ENCODE measurements at places on chromosomes 6 and 20.

DNA sequence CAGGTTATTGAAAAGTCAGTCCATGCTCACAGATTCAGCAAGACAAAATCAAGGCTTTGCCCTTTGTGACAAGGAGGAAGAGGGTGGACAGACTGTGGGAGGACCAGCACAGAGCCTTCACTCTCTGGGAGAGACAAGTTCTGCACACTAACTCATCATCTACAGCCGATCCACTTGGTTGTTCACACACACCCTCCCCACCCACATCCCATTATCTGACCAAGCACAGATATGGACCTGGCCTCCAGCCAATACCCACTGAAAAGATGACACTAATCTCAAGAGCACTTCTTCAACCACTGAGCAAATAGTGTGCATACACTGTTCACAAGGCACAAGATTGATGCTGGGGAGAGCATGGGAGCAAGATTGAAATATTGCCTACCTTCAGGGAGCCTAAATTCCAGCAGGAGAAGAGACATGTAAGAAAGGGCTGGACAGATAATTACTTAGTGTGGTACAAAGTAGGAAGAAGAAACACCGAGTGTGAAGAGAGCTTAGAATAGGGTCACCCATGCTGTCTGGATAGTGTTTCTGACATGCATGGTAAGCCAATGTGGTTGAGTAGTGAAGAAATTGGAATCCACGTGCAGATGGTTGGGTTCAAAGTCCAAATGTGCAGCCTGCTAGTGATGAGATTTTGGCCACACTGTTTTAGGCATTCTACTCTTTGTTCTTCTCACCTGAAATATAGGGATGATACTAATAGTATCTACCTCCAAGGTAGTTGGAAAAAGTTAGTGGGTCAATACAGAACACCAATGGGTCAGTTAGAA lies 21.7 kb upstream of the IL17A start:
- no peak for DNase-seq

- no peak for DNase-seq
These were observed 94.4 kb downstream of the NCR2 start for GRCh38 chr6:41429506-41430504.

- peak; percentile 41 for DNase-seq
These were observed 704 bp downstream of the TOP1 start for GRCh38 chr20:41029150-41029901.

DNA sequence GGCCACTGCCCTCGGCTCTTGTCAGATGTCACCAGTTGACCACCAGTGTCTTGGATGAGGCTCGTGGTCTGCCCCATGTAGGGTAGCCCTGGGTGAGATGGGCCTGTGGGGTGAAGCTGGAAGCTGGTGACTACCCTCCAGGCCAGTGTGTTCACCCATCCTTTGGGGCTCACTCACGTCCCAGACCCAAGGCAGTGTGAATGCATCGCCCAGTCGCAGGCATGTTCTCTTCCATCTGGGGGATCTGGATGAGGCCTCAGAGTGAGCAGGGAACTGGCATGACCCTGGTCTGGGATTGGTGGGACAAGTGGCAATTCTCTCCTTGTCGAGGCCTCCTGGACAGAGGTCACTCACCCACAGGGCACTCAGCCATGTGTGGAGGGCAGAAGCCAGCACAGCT lies 120.1 kb upstream of the PHACTR3 start:
- DNase-seq = no peak

DNA sequence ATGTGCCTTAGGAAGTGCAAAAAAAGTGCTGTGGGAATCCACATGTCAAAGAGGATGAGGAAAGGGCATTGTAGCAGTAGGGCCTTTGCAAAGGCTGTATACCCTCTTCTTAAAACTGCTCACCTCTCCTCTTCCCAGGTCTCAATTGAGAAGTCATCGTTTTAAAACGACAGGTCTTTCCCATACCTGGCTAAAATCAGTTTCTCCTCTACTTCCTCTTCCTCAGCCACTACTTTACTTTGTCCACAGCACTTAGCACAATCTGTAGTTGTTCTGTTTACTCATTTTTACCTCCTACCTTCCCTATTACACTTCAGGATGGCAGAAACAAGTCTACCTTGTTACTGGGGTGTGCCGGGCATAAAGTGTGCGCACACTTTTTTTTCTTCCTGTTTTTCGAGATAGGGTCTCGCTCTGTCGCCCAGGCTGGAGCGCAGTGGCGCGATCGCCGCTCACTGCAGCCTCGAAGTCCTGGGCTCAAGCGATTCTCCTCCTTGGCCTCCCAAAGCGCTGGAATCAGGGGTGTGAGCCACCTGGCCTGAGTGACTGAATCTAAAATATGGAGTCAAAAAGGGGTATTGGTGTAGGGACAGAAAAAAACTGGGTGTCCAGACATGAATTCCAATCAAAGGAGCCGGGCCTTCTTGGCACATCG lies 9.8 kb upstream of the ELOVL5 start:
- DNase-seq = no peak

DNA sequence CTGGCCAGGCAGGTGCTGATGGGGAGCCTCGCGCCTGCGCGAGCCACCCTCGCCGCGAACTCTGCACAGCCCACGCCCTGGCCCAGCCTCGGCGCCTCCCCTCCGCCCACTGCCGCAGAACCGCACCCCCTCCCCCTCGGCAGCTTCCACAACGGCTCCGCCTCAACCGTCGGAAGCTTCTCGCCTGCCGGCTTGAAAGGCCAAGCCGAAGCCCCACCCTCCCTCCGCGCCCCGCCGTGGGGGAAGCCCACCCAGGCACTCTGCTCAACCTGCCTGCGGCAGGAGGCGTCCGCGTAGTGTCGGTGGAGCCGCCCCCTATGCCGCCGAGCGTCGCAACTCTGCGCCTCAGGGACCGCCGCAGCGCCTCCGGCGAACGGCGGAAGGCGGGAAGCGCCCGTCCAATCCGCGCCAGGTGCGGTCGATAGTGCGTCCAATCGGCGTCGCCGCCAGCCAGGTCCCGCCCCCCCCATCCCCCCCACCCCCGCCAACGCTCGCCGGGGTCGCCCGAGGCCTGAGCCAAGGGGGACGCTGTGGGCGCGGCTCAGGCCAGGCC lies at the start of gene SYCP2:
Gene SYCP2 (minus strand): TSS at position 342 of the 553 bp plus-strand sequence. CDS start 11,224 bp downstream, outside the sequence.
- no peak for DNase-seq

DNA sequence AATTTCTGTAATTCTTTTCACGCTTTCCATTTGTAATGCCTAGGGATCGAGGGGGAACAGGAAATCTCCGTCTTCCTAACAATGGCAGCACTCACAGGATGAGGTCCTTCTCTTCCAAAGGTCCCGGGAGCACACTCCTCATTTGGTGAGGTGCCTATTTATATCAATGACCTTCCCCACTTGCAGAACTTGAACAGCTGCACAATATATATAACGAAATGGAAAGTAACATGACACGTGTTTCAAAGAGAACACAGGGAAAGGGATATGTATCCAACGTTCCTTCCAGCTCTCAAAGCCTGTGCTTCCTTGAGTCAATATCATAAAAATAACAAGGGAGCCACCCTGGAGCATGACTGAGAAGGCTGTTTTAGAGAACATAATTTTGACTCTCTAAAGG lies 78.6 kb upstream of the RBM24 start:
- no peak for DNase-seq

GRCh38 chr20:24736844-24737211 lies 212.2 kb upstream of the CST7 start:
- no peak for DNase-seq

GRCh38 chr6:113185299-113185698 lies 671.8 kb upstream of the MARCKS start:
- DNase-seq = no peak

DNA sequence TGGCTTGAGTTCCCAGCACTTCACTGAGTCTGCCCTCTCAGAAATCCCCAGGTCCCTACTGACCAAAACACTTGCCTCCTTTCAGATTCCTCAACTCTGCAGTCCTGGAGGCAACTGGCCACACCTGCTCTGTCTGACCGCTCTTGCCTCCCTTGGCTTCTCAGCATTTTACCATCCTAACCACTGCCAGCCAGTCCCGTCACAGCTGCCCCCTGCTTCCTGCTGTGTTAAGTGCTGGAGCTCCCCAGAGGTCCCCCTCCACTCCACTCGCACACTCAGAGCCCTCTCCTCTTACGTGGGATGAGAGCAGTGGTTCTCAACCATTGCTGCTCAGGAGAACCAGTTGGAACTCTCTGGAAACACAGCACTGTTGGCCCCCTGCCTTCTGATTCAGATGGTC lies 20.5 kb downstream of the ADAT2 start:
- DNase-seq = no peak

DNA sequence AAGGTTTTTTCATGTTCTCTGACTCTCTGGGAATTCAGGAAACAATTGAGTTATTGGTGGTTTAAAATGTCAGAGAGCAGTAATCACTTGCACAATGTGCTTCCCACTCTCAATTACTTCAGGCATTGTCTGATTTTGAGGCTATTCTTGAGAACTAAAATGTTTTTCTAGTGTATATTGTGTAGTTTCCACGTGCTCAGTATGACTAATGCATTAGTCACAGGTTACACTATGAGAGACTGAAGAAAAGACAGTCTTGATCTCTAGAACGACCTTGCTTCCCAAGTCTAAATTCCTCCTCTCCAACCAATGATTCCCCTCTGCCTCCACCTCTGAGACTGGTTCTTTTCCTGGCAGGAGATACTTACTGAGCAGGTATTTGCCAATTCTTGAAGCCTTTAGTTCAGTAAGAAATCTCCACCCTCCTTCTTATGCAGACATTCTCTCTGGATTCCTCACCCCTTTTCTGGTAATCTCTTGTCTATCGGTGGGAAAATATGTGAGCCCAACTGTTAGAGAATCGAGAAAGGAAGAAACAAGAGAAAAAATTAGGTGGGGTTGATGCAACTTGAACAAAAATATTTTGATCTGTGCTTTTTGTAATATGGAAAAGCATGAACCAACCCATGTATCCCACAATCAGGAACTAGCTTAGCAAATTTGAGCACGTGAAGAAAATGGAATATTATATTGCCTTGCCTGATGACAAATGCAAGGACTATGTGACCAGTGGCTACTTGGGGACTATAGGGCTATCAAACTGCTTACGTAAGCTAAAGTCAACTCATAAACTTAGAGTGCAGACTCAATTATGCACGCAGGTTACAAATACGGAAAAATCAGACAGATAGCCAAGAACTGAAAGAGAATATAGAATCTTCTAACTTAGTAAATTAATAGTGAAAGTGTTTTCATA lies 61.1 kb upstream of the SLC22A16 start:
- no peak for DNase-seq

GRCh38 chr6:43078691-43079090 lies 2.6 kb downstream of the PTK7 start:
- no peak for DNase-seq

GRCh38 chr6:151832710-151833109 lies 25.2 kb downstream of the ESR1 start:
- DNase-seq = no peak

- no peak for DNase-seq
These were observed 110.6 kb downstream of the UBE3D start for GRCh38 chr6:82954937-82955577.

- no peak for DNase-seq
These were observed 610 bp downstream of the PSORS1C1 start for GRCh38 chr6:31114970-31115849.

DNA sequence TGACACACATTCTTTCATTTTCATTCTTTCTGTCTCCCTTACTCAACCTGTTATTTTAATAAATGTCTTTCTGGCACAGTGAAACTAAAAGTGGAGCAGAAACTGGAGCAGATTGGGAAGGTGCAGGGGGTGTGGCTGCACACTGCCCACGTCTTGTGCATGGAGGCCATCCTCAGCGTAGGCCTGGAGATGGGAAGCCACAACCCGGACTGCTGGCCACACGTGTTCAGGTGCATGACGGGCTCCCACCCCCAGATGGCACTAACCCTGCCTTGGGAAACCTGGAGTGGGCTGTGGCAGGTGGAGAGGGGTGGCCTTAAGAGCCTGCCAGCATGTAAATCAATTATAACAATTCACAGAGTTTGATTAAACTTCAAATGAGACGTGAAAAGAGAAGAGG lies 71.4 kb upstream of the PBOV1 start:
- no peak for DNase-seq

DNA sequence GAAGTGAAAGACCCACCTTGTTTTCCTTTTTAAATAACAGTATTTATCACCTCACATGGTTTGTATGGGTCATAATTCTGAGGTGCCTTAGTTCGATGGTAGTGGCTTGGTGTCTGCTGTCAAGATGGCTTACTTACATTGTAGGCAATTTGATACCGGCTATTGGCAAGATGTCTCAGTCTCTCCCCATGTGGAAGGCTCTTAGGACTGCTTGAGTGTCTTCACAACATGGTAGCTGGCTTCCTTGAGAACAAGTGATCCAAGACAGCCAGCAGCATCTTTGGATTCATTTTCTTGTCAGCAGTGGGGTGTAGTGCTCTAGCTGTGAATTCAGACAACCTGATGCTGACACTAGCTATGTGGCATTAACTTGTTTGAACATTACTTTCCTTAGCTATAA lies 70.1 kb downstream of the CBFA2T2 start:
- no peak for DNase-seq

- DNase-seq = no peak
These were observed 14.0 kb downstream of the DCBLD1 start for GRCh38 chr6:117496383-117496990.

GRCh38 chr6:125392682-125393081 lies 90.9 kb upstream of the HDDC2 start:
- no peak for DNase-seq

GRCh38 chr6:154648188-154648887 lies 84.9 kb upstream of the SCAF8 start:
- no peak for DNase-seq

- DNase-seq = no peak
These were observed 26.4 kb upstream of the ADRM1 start for GRCh38 chr20:62276439-62276838.

DNA sequence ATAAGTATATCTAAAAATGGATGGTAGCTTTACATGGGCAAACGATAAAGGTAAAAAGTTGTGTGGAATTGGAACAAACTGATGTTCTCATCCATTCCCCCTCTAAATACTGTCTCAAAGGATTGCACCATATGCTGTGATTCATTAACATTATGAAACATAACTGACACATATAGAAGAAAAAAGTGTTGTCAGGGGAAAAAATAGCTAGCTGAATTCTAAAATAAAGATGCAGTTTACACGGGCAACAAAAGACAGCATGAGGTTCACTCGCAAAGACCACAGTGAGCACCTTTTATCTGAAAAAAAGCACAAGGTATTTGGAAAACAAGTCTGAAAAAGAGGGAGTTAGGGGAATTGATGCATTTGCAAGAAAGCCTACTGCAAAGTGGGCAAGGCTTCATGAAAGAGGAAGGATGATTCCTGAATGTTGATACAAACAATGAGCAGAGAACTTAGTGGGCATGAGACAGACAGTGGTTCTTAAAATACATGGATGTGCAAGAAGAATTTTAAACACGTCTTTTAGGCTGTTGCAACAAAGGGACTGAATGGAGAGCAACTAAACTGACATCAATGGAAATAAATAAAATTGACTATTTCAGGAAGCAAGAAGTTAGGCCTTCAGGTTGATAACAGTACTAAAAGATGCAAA lies 280.9 kb downstream of the KIF16B start:
- no peak for DNase-seq

- DNase-seq = no peak
These were observed 513.2 kb upstream of the MAN1A1 start for GRCh38 chr6:119862719-119863118.

GRCh38 chr6:149895833-149896271 lies 2.1 kb downstream of the RAET1E start:
- DNase-seq = no peak

- DNase-seq = no peak
These were observed 44.9 kb downstream of the ZNF334 start for GRCh38 chr20:46468508-46468907.

Measured in NK-92 treated with Interleukin-12 subunit alpha and Interleukin-12 subunit beta, amount 100 ng/mL, for 24 hours (cell line).